ENCODE measurements at places on chromosomes 3 and 15.

GRCh38 chr3:9897408-9898372 is 5.0 kb upstream of the IL17RE start:
- peak; percentile 22 for DNase-seq

DNA sequence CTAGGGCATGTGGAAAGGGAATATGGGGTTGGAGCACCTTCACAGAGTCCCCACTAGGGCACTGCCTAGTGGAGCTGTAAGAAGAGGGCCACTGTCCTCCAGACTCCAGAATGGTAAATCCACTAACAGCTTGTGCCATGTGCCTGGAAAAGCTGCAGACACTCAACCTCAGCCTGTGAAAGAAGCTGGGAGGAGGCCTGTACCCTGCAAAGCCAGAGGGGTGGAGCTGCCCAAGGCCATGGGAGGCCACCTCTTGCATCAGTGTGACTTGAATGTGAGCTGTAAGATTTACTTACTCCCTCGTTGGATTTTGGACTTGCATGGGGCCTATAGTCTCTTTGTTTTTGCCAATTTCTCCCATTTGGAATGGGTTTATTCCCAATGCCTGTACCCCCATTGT is 705.2 kb upstream of the ROBO1 start:
- no peak for DNase-seq

DNA sequence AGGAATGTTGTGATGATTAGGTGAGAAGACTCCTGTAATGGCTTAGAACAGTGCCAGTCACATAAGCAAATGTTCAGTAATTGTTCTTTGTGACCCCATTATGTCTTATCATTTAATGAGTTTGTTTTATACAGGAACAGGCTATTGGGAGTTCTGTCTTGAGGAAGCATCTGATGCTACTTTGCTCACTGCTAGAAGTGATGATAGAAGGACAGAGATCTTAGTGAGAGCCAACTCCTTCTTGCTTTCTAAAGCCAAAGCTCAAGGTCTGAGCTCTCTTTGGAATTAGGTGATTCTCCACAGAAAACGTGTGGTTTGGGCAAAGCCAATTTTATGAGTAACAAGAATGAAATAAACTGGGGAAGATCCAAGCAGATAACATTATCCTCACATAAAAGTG is 214.8 kb downstream of the LRTM1 start:
- no peak for DNase-seq

GRCh38 chr3:139281522-139282196 is 62.2 kb upstream of the MRPS22 start:
- DNase-seq, result no peak

DNA sequence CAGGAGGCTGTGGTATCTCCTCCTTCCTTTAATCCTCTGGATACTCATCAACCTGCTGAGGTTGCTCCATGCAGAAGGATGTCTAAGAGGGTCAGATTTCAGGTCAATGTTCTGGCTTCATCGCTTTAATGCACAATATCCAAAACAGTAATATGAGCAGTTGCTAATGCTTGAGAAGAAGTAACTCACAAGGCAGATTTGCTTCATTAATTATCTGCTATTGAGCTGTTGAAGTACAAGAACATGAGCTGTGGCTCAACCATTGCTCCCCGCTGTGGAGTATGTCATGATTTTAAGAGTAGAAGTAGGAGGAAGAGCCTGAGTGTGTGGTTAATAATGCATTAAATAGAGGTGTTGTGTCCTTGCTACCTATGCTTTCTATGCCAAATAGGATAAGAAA is 1412.9 kb upstream of the ALCAM start:
- DNase-seq, result no peak

- no peak for DNase-seq
Observed at GRCh38 chr3:174758943-174759342, 100.2 kb upstream of the NAALADL2 start.

DNA sequence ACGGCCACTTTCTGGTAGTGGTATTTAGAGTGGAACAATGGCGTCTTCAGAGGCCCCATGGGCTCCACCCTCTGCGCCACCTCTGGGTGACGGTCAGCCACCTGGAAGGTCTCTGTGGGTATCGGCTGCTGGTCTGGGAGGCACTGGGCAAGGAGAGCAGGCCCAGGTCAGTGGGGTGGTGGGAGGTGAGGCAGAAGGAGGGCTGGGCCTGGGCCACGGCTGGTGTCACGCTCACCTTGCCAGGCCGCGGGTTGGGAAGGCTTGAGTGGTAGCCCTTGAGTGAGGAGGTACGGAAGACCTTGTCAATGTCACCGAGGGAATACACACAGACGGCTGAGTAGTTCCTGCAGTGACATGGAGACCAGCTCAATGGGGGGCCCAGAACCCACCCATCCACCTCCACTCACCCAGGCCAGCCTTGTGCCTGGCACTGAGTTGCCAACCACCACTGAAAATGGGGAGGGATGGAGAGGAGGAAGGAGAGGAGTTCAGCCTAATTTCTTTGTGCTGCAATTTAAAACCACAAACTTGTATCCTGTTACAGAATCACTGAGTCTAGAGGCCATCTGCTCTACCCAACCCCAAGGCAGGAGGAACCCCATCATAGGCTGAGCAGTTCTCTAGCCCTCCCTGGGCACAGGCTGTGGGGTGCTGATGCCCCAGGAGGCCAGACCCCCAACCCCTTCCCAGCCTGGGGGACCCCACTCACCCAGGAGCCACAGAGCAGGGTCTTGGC is 19.0 kb downstream of the SEMA7A start:
- DNase-seq, result no peak

- no peak for DNase-seq
Observed at GRCh38 chr3:142651711-142652110, 55.5 kb downstream of the PLS1 start.

DNA sequence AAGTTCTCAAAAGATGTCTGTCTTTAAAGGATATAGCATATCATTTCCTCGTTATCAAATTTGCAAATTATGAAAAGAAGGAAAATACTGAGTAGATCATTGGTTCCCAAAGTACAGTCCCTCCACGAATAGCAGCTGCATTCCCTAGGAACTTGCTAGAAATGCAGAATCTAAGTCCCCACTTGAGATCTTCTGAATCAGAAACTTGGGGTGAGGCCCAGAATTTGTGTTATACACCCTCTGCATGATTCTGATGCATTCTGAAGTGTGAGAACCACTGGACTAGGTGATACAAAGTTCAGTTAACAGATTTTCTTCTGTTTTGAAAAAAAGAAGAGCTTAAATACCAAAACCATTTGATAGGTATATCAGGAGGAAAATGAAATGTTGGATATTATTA is 77.1 kb downstream of the SLC25A26 start:
- peak; percentile 33 for DNase-seq

All from mesenchymal stem cell (in vitro differentiated cells and primary cell).